Fibroblast of skin of left quadriceps (primary cell): ENCODE measurements at places on chromosomes 5 and 9.

DNA sequence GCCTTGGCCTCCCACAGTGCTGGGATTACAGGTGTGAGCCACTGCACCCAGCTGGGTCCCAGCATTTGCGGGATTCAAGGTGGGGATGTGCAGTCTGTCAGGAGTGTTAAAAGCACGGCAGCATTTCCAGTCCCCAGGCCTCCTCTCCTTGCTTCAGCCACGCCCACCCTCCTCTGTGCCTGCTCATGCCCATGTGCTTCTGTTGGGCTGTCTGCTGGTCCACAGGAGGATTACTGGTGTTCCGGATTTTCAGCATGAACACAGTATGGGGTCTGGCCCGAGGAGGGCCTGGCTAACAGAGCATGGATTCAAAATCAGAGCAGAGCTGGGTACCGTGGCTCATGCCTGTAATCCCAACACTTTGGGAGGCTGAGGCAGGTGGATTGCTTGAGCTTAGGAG, 5.5 kb downstream of the ARRDC1 start:
- no peak for DNase-seq

GRCh38 chr5:157510682-157511081, 50.7 kb downstream of the NIPAL4 start:
- no peak for DNase-seq

GRCh38 chr9:68505681-68506409, 34.8 kb downstream of the TMEM252 start:
- DNase-seq, result no peak

- no peak for DNase-seq
These were observed 10.1 kb downstream of the RBM22 start for GRCh38 chr5:150690760-150691159.

- DNase-seq, result no peak
These were observed 9.5 kb upstream of the FAM163B start for GRCh38 chr9:133618726-133619125.

DNA sequence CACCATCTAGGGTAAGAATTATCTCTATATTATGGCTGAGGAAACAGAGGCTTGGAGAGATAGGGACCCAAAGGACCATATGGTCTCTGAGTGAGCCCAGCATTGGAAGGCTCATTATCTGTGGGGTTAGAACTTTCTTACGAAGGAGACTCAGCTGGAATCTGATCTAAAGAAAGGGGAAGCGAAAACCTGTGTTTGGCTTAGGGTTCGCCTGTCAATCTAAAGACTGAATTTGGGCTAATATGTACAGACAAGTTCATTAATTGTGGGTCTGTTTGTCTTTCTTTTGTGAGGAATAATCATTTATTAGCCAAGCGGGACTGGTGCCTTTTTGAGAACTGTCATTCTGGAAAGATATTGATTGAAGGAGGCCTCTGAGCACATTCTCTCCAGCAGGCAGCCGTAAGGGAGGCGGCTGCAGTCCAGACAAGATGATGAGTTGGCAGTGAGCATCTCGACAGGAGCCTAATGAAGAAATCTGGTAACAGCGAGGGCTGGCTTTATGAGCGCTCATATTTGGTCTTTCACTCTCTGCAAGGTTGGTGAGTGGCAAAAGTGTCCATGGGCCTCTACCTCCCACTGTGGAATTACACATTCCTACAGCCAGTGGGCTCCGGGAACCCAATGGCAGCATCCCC, 104.2 kb upstream of the GPR151 start:
- DNase-seq, result no peak

DNA sequence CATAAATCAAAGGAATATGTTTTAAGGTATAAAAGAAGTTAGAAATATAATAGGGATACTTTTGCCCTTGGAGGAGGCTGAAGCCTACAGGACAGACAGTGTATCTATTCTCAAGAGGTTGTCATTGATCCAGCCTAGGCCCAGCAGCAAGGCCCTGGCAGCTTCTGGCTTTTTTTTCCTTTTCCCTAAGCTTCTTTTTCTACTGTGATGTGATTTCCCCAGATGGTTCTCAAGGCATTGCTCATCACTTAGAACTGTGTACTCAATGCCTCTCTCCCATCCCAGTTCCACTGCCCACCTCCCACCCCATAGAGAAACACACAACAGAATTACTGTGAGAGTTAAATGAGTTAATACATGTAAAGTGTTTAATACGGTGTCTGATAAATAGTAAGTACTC, 88.6 kb downstream of the SLC44A1 start:
- peak; percentile 14 for DNase-seq

DNA sequence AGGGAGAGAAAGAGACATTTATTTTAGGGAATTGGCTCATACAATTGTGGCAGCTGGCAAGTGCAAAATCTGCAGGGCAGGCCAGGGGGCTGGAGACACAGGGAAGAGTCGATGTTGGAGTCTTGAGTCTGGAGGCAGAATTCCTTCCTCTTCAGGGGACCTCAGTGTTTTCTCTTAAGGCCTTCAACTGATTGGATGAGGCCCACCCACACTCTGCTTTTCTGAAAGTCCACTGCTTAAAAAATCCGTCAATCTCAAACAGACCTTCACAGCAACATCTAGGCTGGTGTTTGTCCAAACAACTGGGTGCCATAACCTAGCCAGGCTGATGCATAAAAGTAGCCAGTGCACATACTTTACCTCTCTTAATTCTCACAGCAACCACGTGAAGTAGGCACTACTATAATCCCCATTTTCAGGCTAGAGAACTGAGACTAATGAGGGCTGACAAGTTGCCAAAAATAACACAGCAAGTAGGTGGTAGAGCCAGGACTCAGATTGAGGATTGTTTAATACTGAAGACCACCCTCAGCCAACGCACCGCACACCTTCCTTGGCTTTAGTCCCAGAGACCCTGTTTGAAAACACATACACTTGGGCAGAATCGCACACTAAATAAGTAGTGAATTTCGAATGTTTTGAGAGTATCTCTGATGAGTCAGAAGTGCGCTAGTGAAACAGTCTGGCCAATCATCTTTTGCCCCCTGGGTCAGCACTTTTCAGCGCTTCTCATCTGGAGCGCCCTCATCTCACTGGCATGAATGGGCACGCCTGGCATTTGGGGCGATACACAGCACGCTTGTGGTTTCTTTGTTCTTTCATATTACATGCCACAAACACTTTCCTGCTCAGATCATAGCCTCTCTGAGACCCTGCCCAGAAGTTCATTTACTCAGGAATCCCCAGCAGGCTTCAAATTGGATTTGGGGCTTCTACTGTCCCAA, 591.4 kb downstream of the CCDC171 start:
- DNase-seq, result no peak

DNA sequence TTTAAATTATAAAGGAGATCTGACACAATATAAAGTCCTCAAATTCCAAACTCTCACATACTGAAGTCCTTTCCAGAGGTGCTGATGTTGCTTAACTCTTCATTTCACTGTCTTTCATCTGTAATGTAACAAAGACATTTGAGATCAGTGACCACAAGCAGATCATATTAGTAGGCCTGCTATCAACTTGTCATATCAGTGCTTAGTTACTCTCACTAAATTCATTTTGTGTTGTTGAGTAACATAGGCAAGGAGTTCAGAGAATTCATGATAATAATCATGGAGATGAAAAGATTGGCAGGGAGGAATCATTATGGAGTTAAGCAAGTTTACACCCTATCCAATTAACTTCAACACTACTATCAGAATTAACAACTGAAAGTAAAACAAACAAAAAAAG, 571.0 kb upstream of the ARRDC3 start:
- DNase-seq, result no peak

DNA sequence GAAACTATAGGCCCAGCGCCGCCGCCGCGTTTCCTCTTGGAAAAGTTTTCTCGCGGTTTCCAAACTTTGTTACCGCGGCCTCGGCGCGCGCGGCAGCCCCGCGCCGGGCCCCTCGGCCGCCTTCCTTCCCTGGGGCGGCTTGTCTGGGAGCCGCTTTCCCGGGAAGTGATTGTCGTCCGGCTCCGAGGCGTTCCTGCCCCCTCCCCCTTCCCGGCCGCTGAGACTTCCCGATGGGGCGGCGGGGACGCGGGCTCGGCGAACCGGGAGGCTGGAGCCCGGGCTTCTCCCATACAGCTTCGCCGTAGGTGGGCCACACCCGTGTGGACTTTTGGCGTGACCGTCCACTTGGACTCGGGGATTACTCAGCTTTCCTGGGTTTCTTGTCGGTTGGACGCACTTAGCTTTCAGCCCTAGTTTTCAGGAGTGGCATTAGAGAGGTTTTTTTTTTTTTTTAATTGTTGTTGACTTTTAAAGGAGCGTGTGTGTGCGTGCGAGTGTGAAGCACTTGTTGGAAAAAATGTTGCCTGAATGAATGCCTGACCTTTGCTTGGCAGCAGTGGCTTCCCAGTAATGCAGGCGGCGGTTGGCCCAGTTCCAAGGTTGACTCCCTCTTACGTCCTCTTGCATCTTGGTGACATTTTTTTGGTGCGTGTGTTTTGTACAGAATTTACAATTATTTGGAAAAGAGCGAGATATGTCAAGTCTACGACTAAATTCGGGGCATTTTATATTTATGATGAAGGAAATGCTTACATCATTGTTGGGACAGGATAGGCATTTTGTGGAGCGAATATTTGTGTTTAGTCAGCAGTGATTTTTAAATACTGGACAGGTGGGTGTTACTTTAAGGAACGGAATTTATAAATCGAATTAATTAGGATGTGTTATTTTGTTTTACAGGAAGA, 821 bp downstream of the CTNNA1 start:
- peak; percentile 62 for DNase-seq

DNA sequence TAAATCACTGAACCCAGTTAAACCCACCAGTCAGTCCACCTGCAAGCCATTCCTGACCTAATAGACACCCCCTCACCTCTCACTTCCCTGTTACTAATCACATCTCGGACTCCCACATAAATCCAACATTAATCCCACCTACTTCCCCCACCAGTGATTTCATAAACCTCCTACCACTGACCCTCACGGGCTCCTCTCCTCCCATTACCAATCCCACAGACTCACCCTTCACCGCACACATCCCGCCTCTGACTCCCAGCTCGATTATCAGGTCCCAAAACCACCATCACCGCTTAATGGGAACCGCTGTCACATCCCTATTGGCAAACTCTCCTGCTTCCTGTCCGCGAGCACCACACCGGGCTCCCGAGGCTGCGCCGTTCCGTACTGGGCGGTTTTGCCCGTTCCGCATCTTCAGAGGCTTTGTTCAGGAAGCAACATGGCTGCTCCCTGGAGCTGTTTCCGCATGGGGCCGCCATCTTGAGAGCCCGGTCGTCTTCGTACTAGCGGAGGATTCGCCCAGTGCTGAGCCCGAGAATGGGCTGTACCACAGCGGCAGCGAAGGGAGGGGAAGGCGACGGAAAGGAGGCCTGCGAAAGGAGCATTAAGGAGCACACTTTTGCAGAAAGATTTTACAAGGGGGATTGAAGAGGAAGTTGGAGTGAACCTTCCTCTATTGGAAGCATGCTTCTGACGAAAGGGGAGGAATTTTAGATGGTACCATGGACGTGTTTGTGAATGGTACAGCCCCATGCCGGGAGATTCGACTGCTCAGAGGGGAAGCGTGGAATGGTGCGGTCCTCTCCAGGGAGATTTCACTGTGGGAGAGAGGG, at the start of gene ZNF300:
Gene ZNF300, minus strand, starts transcription at position 502 of the 833 bp plus-strand sequence. CDS start 1,825 bp downstream, outside the sequence.
- peak; percentile 93 for DNase-seq

- no peak for DNase-seq
These were observed 211.6 kb downstream of the SYK start for GRCh38 chr9:91012933-91013841.

GRCh38 chr5:150175536-150175935, 9.0 kb downstream of the CDX1 start:
- DNase-seq, result no peak

DNA sequence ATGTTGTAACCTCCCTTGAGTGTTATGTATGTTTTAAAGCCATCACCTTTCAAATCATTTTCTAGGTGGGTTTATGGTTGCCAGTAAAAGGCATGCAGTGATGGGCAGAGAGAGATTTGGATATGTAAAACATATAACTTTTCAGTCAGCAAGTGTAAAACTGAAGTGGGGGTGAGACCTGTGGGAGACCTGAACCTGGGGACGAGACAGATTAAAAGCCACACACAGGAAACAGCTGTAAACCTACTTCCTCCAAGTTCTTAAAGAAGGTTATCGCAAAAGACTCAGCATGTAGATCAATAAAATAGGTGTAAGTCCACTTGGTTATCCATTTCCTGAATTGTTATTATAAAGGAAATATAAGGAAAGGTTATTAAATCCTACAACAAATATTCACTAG, 76.6 kb downstream of the YIPF5 start:
- no peak for DNase-seq

DNA sequence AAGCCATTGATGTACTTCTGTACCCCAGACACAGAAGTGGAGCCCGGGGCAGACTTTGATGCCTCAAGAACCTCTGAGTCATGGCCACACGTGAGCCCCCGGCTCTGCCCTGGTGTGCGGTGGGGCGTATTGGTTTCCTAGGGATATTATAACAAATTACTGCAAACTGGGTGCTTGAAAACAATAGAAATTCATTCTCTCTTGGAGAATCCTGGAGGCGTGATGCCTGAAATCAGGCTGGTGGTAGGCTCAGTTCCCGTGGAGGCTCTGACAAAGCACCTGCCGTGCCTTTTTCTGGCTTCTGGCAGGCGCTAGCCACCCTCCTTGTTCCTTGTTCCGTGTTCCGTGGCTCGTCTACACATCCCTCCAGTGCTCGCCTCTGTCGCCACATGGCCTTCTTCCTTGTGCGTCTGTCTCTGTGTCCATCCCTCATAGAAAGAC, 24.2 kb downstream of the NEK6 start:
- DNase-seq, result no peak

DNA sequence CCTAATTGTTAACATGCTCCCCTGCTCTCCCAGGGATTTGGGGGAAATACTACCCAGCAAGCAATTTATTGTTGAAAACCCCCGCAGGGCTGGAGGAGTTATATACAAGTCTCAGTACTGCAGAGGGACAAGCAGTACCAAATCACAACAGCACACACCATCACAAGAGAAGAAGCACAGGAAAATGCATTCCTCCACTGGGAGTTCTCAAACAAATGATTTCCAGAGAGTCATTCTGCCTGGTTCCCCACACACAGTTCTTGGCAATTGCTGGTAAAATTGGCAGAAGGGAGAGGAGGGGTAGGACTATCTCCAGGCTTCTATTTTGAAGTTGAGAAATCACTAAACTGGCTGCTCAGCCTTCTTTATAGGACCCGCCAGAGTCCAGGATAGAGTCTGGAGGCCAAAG, 16.8 kb downstream of the SIL1 start:
- DNase-seq, result no peak

GRCh38 chr9:74479711-74480110, 17.4 kb upstream of the RORB start:
- no peak for DNase-seq

DNA sequence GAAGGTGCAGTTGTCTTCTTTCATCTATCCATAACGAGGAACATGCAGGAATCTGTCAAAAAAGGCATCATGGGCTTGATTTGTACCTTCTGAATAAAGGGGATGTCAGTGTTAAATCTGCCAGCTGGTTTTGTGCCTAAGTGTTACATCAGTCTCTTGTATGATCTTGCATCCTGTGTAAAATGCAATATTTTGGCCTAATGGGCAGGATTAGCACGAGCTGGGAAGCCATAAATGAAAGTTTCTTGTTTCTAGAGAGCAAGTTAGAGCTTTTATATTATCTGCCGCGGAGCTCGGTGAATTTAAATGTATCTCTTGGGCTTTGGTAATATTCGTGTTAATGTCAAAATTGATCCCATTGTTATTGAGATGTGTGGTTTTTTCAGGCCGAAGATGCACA, 526.1 kb upstream of the WWC1 start:
- DNase-seq, result no peak
